ENCODE measurements at places on chromosomes 1 and 21. TPM values are rescaled to one million over a fixed set of nuclear protein-coding genes. Genes with fewer than 3 reads are reported as not detected.

Gene ZBTB21
- total RNA-seq = 18.8 TPM

Gene CNR2
- not detected for total RNA-seq

Gene CROCC
- 11.3 TPM for total RNA-seq

Gene B3GALT5
- total RNA-seq = 0.68 TPM

Gene KISS1
- 3.7 TPM for total RNA-seq

Gene ASCL5
- not detected for total RNA-seq

Gene FCRLA
- 4.0 TPM for total RNA-seq

Gene LYPLA2
- 65.0 TPM for total RNA-seq

Gene AGMAT
- not detected for total RNA-seq

Gene ARMH1
- total RNA-seq = 0.73 TPM

Gene CD5L
- not detected for total RNA-seq

Gene CD53
- total RNA-seq = not detected

Gene HTR1D
- total RNA-seq = 0.52 TPM

Gene MXRA8
- 493 TPM for total RNA-seq

Gene KCNC4
- total RNA-seq = 10.6 TPM

Gene MCOLN2
- 1.2 TPM for total RNA-seq

Gene SGIP1
- total RNA-seq = 77.9 TPM

Gene SH2D1B
- total RNA-seq = not detected

All from HFFc6 (cell line).